Substantia nigra (tissue), 51 donors: ENCODE measurements at places on chromosomes 5 and 9.

GRCh38 chr5:170262061-170263045 is 29.6 kb downstream of the C5orf58 start:
- no peak for DNase-seq

DNA sequence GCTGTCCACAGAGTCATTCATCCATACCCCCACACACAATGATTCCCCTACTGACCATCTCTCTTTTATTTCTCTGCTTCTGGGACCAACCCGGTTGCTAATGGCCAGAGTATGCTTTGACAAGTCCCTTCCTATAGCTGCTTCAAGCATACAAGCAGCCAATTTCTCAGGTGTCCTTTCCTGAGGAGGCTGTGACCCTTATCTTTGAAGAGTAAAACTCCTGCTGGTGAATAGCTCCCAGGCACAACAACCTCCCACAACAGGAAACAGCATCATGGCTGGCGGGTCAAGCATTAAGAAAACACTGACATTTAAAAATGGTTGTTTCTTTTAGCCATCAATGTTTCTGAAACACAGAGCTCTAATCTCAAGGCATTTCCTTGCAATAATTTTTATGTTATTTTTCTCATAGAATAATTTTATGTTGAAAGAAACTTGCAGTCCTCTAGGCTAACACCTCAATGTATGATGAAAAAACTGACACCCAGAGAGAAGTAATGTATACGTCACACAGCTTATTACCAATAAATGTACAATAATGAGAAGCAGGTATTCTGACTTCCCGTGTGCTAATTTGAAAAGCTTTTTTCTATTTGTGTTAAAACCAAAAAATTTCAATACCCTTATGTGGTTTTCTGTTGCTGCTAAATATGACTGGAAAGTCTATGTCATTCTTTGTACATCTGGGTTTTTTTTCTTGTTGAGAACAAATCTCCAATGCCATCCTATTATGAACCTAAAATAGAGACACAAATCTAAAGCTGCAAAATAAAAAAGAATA is 7.5 kb upstream of the PAM start:
- no peak for DNase-seq

DNA sequence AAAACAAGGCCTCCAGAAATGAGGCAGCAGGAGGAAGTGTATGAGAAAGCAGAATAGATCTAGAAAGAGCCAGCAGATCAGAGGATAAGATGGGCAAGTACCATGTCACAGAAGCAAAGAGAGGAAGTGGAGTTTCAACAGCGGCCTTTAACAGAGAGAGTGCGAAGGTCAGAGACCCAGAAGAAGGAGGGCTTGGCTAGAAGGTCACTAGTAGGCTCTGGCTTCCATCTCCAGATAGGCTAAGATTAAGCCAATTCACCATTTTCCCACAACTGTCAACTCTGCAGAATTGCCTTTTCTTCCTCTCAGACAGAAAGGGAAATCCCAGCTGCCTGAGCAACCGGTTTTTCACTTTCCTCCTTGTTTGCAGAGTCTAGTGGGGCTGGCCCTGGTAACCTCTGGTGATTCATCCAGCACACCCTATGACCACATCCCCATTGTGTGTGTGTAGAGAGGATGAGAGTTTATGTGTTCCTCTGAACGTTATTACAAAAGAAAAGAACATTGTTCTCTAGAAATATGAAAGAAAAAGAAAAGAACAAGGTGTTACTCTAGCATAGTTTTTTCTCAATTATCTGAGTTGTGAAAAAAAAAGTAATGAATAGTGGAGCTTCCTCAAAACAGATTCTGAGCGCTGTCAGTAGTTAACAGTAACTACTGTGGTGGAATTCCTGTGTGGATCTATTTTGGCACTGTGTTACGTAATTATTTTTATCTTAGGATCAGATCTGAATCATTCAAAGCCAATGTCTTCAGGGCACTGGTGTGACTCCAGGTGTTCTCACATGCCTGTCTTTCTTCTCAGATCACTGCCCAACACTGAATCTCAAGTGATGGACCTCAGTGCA is 220.4 kb downstream of the ARRDC3 start:
- DNase-seq: peak; percentile 21

DNA sequence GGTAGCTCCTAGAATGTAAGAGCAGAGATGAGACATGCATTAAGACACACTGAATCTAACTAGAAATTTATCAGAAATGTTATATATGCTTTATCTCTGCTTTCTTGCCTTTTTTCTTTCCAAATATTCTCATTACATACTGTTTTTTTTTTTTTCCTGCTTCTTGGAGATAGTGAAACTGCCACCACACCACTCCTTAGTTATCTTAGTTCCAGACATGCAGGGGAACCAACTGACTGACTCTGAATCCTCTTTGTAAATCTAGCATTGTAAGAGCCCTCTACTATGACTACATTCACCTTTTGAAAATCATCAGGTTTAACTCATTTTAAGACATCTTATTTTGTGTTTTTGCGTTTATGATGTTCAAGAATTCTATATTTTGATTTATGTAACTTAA is 181.3 kb upstream of the ST8SIA4 start:
- no peak for DNase-seq

GRCh38 chr5:21678526-21678925 is 1174.6 kb downstream of the CDH12 start:
- DNase-seq: no peak

DNA sequence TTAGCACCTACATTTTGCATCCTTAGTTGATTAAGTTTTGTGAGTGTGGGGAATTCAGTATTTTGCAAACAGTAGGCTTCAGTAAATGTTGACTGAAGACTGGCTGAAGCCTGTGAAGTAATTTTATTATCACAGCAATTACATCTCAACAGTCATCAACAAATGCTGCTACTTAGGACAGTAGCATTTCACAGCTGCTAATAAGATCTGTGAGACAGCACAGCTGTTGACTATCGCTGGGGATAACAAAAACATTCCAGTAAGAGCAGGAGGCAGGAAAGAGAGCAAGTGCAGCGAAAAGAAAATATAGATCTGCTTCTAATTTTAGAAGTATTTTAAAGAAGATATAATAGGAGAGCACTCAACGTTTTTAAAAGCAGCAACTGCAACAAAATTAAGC is 117.3 kb upstream of the FGF10 start:
- DNase-seq: no peak

DNA sequence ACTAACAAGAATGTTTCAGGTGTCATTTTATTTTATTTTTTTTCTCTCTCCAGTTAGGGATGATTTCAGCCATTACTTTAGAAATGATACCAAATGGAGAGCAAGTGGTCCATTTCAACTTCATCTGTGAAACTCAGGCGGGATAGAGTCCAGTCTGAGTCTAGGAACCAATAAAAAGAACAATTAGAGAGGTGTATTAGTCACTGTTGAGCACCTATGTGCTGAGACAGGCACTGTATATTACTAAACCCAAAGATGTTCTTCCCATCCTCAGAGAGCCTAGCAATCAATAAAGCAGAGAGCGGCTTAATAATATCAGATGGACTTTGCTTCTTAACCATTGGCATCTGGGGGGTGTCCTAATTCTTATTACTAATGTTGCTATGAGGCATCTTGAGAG is 410.3 kb upstream of the SLC24A2 start:
- no peak for DNase-seq

DNA sequence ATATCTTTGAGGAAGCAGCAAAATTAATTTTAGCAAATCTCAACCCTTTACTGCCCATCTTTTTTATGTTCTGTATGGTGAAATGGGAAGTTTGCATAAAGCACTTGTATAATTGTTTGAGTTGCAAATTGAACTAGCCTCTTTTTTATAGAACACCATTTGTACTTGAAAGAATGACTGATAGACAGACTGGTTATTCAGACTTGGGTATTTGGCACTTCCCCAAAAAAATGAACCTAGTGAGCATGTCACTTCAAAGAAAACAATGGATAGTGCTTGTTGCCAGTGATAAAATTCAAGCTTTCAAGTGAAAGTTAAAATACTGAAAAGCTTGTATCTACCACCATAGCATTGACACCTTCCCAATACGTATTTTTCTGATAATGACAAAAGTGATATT is 115.8 kb downstream of the ERCC6L2 start:
- no peak for DNase-seq

- no peak for DNase-seq
Observed at GRCh38 chr5:32031089-32031488, 143.0 kb downstream of the GOLPH3 start.

- DNase-seq: no peak
Observed at GRCh38 chr5:73908395-73908794, 282.4 kb downstream of the ARHGEF28 start.

DNA sequence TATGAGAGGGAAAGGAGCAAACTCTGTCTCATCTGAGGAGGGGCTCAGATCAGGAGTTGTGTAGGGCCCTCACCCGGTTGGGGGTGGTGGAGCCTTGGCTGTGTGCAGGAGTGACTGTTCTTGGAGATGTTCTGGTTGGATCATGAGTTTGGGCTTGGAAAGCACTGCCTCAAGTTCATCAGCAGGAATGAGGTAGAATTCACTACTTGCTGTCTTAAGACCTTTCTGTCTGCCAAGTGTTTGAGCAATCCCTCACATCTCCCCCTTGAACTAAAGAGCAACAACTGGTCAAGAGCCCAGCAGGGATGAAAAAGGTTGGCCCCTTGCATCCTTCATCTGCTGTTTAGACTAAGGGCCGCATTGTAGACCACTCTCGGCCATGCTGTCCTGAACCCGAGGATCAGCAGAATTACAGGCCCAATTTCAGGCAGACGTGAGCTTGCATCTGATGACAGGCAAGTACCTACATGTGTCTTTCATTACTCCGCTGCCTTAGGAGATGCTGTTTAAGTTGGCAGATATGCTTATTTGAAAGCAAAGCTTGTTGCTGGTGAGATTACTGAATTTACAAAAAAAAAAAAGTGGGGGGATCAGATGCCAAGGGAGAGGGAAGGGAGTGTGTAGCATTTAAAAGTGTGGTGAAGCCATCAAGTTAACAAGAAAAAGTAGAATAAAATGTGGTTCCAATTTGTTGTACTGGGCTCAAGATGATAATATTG is 36.4 kb downstream of the PIK3R1 start:
- no peak for DNase-seq

- DNase-seq: no peak
Observed at GRCh38 chr5:62741761-62742160, 163.1 kb downstream of the LRRC70 start.

- no peak for DNase-seq
Observed at GRCh38 chr9:34256104-34256503, 73.0 kb downstream of the KIF24 start.

DNA sequence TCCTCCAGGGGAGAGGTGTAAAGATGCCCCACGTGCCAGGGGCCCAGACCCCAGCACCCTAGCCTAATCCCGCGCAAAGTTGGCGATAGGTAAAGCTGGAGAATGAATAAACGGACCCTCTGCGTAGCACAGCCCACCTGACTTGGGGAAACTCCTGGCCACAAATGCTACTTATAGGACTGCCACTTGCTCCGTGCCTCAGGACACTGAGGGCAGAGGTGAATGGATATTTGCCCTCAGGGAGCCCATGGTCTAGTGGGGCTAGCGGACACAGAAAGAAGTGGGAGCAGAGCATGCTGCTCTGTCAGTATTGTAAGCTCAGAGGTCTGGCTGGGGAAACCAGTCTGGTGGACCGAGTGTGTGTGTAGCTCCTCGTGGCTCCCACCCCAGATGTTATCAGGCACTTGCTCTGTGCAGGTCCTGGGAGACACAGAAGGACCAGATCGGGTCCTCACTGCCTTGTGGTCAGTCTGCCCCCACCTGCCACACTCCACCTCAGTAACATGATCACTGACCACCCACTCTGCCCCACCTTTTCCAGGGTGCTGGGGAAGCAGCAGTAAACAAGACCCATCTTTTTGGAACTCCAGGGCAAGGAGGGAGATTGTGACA is 841 bp downstream of the GRK6 start:
- no peak for DNase-seq

DNA sequence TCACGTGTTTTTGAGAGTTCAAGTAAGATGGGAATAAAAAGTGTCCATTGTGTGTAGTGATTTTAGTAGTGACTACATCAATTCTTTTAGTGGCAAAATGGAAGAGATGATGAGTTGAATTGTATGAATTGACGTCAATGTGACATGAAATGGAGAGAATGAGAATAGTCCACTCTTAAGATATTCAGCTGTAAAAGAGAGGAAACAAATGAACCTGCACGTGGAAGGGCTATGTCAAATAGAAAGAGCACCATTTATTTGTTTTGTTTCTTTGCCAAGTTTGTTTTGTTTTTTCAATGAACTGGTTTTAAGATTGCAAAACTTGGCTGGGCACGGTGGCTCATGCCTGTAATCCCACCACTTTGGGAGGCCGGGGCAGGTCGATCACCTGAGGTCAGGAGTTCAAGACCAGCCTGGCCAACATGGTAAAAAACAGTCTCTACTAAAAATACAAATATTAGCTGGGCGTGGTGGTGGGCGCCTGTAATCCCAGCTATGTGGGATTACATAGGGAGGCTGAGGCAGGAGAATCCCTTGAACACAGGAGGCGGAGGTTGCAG is 453.8 kb downstream of the TAF11L14 start:
- DNase-seq: no peak

GRCh38 chr9:109755040-109755439 is 25.0 kb upstream of the PALM2AKAP2 start:
- no peak for DNase-seq

- no peak for DNase-seq
Observed at GRCh38 chr9:135907006-135907430, 328 bp downstream of the CAMSAP1 start.
